Tibial nerve (tissue), 4 donors: ENCODE measurements at places on chromosomes 7 and 10. TPM values are rescaled to one million over a fixed set of nuclear protein-coding genes. Genes with fewer than 3 reads are reported as not detected.
A peak's percentile ranks its signal among the peaks of the same experiment; 100 is the strongest.

The CDC14C gene
- total RNA-seq, result not detected

The ADAM22 gene
- 6.1 TPM for total RNA-seq

The SEMA3D gene
- total RNA-seq, result 4.8 TPM

The CPA1 gene
- 37.8 TPM for total RNA-seq

The TUBB8 gene
- 0.42 TPM for total RNA-seq

The PIK3CG gene
- total RNA-seq, result 3.1 TPM

The MMRN2 gene
- total RNA-seq, result 64.7 TPM

The PAX2 gene
- total RNA-seq, result not detected

The OPALIN gene
- not detected for total RNA-seq

DNA sequence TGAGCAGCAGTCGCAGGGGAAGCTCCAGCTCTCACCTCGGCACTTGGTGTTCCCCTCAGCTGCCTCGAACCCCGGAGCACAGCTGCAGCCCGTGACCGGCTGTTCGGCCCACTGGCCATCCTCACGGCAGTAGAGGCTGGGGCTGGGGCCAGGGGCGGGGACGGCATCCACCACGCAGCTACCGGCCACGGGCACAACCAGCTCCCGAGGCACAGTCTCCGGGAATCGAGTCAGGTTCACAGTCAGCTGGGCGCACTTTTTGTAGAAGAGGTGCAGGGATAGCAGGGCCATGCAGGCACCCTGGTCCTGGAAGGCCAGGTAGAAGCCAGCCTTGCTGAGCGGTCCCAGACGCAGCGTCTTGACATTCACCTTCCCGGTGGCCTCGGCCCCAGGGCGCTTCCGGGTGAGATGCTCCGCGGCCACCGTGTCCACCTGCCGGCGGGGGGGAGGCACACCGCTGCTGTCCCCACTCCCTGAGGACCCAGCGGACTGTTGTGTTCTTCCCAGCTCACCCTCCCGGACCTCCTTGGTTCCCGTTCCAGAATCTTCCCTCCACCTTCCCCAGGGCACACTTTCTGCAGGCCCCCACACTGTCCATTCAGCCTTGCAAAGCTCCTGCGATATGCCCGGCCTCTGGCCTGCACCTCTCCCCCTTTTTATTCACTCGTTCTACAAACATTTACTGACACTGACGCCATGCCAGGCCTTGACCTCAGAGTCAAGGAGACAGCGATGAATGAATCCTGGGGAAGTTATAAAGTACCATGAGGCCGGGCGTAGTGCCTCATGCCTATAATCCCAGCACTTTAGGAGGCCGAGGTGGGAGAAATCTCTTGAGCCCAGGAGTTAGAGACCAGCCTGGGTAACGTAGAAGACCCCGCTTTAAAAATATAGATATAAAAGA lies 4.8 kb downstream of the EPHB4 start:
- no peaks in the 10 kb centered on the region for H3K27me3 ChIP-seq
- no peak overlapping the region for H3K27ac ChIP-seq
- H3K4me3 ChIP-seq, result no peak overlapping the region
- no peaks in the 10 kb centered on the region for H3K36me3 ChIP-seq
- H3K4me1 ChIP-seq, result no peaks in the 10 kb centered on the region

DNA sequence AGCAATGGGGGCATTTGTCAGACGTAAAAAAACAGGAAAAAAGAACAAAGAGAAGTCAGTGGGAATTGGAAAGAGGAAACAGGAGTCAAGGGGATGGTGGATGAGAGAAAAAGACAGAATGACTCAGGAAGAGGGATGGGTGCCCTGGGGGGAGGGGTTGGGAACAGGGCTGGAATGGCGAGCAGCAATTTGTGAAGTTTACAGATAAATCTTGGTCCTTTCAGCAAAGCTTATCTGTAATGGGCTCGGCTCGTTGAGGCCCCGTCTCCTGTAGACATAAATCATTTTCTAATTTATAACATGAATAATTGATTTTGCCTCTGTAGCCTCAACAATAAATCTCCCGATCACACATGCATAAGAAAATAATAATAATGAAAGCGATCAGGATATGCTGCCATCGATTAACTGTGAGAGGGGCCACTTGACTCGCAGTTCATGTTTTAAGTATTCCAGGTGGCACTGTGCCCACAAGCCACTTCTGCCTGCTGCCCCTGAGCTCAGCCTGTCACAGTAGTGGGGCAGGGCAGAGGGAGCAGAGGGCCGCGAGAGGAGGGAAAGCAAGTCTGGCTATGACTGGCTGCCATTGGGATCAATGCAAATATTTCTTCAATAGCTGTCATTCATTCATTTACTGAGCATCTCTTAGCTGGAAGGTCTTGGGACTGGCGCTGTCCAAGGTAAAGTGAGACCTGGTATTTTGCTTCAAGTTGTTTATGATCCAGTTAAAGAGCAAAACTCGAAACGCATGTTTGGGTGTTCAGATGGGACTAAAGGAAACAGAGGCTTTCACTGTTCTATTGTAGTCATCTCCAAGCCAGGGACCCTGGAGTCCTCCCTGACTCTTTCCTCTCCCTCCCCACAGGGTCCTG lies 47.4 kb upstream of the R3HCC1L start:
- no peak for DNase-seq
- H3K27me3 ChIP-seq, result no peaks in the 10 kb centered on the region
- no peak overlapping the region for H3K27ac ChIP-seq
- H3K4me1 ChIP-seq, result no peaks in the 10 kb centered on the region

GRCh38 chr7:125253452-125254190 lies 324.0 kb upstream of the POT1 start:
- no peak for DNase-seq
- H3K36me3 ChIP-seq, result no peaks in the 10 kb centered on the region
- H3K27ac ChIP-seq, result no peak overlapping the region
- no peaks in the 10 kb centered on the region for H3K27me3 ChIP-seq

GRCh38 chr7:45882465-45882810 lies 5.8 kb upstream of the IGFBP1 start:
- H3K27me3 ChIP-seq, result no peaks in the 10 kb centered on the region
- no peaks in the 10 kb centered on the region for H3K36me3 ChIP-seq
- no peak overlapping the region for H3K4me3 ChIP-seq
- DNase-seq, result no peak
- no peak overlapping the region for H3K27ac ChIP-seq
- H3K4me1 ChIP-seq, result no peaks in the 10 kb centered on the region

GRCh38 chr7:55087521-55087961 lies 68.7 kb downstream of the EGFR start:
- H3K4me3 ChIP-seq, result no peak overlapping the region
- peaks cover 47% of the 10 kb centered on the region for H3K4me1 ChIP-seq
- no peaks in the 10 kb centered on the region for H3K36me3 ChIP-seq
- H3K27ac ChIP-seq, result peak overlapping the region; percentile 81
- no peak for DNase-seq
- no peaks in the 10 kb centered on the region for H3K27me3 ChIP-seq

DNA sequence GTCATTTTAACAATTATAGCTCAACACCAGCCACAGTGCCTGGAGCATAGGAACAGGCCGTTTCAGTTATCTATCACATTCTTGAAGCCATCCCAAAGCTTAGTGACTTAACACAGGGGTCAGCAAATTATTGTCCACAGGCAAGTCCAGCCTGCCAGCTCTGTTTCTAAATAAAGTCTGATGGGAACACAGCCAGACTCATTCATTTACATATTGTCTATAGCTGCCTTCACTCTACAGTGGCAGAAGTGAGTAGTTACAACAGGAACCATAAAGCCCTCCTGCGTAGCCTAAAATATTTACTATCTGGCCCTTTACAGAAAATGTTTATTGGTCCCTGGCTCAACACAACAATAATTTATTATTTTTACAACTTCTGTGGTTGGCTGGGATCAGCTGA lies 407.5 kb upstream of the AUTS2 start:
- H3K4me1 ChIP-seq, result no peaks in the 10 kb centered on the region
- no peak for DNase-seq
- no peaks in the 10 kb centered on the region for H3K27me3 ChIP-seq
- no peaks in the 10 kb centered on the region for H3K36me3 ChIP-seq
- H3K4me3 ChIP-seq, result no peak overlapping the region
- H3K27ac ChIP-seq, result no peak overlapping the region

DNA sequence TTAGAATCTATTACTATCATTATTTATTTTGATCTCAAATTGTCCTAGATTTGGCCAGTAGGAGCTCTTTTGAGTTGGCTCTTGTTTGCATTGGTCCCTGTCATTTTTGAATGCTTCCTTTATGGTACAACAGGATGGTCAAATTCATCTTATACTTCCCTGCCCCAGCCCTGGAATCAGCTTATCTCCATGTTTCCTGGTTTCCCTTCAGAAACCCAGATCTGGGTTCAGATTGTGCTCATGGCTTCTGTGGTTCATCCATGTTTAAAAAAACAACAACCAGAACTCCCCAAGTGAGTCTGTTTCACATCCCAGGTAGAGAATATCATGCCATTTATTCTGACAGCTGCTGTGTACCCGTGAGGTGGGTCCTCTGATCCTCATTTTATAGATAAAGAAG lies 10.6 kb downstream of the ZFYVE27 start:
- peaks cover 99% of the 10 kb centered on the region for H3K36me3 ChIP-seq
- no peak overlapping the region for H3K27ac ChIP-seq
- H3K27me3 ChIP-seq, result no peaks in the 10 kb centered on the region
- H3K4me1 ChIP-seq, result no peaks in the 10 kb centered on the region

DNA sequence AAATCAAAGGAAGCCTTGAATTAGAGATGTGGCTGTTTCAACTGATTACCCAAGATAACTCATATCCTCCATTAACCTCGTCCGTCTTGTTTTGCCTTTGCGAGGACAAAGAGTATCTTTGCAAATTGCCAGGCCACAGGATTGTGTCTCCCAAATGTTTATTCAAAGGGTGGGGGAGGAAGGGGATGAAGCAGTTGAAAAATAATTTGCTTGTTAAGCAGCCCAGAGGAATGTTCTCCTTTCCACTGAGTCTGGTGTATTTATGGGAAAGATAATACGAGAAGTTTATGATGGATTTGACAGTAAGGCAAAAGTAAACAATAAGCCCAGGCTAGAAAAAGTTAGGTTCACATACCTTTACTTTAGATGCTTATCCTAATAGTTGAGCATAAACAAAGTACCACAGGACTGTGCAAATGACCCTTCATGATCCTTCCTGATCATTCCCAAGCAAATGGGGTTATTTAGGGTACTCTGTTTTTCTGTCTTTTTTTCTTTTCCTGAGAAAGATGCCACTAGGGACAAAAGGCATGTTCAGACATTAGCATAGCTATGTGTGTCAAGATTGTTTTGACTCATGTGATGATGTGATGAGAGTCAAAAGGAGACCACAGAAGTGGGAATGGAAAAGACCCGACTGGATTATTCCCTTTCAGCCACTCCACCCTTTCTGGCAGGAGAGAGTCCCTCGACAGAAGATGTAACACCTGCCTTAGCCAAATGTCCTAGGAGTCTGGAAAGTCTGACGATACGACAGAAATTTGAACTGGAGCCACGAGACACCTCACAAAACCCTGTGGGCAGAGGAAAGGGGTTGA lies 243.0 kb upstream of the GLI3 start:
- H3K27ac ChIP-seq, result peak overlapping the region; percentile 78
- DNase-seq, result peak; percentile 62
- no peak overlapping the region for H3K4me3 ChIP-seq
- H3K36me3 ChIP-seq, result no peaks in the 10 kb centered on the region
- no peaks in the 10 kb centered on the region for H3K27me3 ChIP-seq

DNA sequence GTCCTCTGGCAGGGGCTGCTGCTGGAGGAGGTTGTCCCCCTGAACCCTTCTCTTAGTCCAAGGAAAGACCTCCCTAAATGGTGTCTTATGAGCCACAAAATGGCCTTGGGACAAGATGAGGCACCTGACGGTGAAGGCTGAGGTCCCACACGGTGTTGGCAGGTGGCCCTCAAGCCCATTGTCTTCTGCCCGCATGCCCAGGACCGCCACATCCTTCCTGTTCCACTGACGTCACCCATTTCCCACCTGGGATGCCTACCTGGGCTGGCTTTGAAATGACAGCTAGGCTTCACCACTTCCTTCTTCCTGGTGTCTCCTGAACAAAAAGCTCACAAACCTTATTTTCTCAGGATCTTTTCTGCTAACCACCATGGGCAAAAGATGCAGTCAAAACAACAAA lies 2.1 kb upstream of the DMBT1 start:
- no peak for DNase-seq
- H3K27me3 ChIP-seq, result no peaks in the 10 kb centered on the region
- H3K4me3 ChIP-seq, result no peak overlapping the region
- no peaks in the 10 kb centered on the region for H3K36me3 ChIP-seq
- no peak overlapping the region for H3K27ac ChIP-seq

DNA sequence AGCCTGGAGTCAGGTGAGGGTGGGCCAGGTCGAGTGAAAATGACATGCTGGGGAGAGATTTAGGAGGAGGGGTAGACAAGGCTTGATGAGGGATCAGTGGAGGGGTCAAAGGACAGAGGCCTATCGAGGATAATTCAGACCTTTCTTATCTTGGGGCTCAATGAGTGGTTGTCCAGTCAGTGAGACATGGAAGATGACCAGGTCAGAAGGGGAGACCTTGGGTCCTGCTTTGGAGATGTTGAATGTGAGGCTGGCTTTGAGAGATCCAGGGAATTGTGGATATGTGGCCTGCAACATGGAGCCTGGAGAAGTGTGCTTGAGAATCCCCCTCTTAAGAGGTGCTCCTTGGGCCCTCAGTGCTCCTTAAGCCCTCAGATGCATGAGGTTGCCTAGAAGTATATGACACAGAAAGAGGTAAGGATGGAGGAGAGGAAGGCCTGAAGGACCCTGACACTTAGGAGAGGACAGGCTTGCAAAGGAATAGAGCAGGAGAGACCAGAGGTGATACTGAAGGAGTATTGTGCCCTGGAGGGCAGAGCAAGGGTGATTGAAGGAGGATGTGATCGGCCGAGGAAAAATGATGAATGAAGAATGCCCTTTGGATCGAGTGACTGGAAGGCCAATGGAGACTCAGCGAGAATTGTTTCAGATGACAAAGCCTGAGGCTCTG lies 129.8 kb upstream of the GPR26 start:
- H3K27ac ChIP-seq, result no peak overlapping the region
- no peak overlapping the region for H3K4me3 ChIP-seq
- H3K4me1 ChIP-seq, result peaks cover 2% of the 10 kb centered on the region
- no peak for DNase-seq
- H3K36me3 ChIP-seq, result no peaks in the 10 kb centered on the region

GRCh38 chr10:50456719-50457118 lies 167.0 kb downstream of the SGMS1 start:
- H3K27ac ChIP-seq, result no peak overlapping the region
- no peaks in the 10 kb centered on the region for H3K27me3 ChIP-seq
- DNase-seq, result no peak
- H3K4me3 ChIP-seq, result no peak overlapping the region
- no peaks in the 10 kb centered on the region for H3K4me1 ChIP-seq

DNA sequence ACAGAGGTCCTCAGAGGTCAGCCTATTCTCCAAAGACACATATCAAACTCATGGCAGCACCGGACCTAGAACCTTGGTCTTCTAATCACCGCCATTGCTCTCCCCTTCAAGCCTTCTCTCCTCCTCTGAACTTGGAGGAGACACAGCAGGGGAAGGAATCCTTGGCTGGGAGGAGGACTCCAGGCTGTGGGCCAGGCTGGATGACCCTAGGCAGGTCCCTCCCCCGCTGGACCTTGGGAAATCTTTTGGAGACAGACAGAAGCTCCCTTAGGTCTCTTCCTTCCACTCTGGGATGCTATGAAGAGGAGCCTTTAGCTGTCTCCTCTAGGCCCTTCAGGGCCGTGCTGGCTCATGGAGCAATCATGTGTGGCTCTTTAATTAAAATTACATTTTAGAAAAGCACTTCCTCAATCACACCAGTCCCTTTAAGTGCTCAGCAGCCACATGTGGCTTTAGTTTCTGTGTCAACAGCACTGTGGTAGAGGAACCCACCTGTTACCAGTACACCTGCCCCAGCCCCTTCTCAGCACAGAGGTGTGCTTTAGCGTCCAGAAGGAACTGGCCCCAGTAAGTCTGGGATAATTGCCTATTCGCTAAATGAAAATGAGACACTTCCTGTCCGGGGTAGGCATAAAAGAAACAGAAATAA lies 238.2 kb downstream of the CELF2 start:
- no peaks in the 10 kb centered on the region for H3K27me3 ChIP-seq
- peak overlapping the region; percentile 40 for H3K27ac ChIP-seq
- H3K36me3 ChIP-seq, result peaks cover 61% of the 10 kb centered on the region
- no peak for DNase-seq
